ENCODE measurements at places on chromosomes 4 and X.

DNA sequence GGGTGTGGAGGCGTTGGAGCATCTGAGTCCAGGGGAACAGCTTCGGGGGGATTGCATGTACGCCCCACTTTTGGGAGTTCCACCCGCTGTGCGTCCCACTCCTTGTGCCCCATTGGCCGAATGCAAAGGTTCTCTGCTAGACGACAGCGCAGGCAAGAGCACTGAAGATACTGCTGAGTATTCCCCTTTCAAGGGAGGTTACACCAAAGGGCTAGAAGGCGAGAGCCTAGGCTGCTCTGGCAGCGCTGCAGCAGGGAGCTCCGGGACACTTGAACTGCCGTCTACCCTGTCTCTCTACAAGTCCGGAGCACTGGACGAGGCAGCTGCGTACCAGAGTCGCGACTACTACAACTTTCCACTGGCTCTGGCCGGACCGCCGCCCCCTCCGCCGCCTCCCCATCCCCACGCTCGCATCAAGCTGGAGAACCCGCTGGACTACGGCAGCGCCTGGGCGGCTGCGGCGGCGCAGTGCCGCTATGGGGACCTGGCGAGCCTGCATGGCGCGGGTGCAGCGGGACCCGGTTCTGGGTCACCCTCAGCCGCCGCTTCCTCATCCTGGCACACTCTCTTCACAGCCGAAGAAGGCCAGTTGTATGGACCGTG, 2.2 kb downstream of the AR start:
- no peak for DNase-seq

DNA sequence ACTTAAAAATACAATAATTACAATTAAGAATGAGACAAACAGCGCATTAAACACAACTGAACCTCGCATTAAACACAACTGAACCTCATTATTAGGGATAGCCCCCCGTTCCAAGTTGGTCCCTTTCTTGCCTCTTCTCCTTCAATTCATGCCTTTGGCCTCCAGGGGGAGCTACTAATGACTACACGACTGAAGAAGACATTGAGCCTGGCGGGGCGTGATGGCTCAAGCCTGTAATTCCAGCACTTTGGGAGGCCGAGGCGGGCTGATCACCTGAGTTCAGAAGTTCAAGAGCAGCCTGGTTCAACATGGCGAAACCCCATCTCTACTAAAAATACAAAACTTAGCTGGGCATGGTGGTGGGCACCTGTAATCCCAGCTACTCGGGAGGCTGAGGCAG, 56.4 kb upstream of the NWD2 start:
- DNase-seq = peak; percentile 6

DNA sequence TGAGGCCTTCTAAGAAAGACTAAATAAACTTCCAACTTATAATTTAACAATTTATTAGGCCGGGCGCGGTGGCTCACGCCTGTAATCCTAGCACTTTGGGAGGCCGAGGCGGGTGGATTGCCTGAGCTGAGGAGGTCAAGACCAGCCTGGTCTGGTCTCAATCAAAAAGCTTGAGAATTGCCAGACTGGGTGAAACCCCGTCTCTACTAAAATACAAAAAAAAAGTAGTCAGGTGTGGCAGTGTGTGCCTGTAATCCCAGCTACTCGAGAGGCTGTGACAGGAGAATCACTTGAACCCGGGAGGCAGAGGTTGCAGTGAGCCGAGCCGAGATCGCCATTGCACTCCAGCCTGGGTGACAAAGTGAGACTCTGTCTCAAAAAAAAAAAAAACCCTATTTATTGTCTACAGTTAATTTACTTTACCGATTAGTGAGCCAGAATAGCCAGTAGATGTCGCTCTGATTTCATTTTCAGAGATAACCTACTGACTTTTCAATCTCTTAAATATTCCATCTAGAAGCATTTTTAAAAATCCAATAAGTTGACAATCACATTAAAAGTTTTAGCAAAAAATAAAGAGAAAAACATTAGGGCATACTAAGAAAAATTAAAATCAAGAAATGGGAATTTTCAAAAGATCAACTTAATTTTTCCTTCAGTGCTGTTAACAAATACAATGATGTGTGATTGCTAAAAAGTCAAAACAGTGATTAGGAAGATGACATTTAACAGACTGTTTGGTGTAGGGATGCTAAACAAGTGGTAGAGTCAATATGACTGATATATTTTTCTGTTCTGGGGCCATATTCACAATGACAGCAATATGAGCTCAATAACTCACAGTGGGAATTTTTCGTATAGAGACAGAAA, 4.3 kb upstream of the SHROOM3 start:
- DNase-seq = peak; percentile 30

DNA sequence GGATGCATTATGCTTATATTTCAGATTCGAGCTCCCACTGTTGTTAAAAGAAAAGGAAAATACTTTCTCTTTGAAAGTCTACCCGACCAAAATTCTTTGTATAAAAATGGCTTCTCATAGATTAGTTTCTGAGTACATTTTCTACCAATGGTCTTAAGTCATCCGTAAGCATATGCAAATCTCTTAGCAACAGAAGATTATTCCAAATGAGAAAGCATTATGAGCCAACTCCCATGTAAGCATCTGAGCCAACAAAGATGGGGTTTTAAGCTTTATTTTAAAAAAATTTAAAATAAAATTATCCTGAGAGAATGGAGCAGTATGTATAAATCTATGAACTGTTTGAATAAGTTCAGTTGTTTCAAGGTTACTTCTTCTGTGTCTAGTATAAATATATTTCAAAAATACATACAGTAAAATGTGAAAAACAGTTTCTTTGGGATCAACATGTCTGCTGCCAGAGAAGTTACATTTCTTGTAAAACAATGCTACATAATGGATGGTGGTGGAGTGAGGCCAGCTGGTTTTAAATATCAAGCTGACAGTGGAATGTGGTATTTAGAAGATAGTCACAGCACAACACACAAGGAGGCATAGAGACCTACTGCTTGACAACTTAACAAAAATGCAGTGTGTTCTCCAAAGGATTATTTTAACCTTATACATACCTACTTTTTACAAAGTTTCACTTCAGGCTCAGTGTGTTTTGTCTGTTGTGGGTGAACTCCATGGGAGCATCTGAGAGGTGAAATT, 199.5 kb upstream of the DIPK2B start:
- DNase-seq = no peak

DNA sequence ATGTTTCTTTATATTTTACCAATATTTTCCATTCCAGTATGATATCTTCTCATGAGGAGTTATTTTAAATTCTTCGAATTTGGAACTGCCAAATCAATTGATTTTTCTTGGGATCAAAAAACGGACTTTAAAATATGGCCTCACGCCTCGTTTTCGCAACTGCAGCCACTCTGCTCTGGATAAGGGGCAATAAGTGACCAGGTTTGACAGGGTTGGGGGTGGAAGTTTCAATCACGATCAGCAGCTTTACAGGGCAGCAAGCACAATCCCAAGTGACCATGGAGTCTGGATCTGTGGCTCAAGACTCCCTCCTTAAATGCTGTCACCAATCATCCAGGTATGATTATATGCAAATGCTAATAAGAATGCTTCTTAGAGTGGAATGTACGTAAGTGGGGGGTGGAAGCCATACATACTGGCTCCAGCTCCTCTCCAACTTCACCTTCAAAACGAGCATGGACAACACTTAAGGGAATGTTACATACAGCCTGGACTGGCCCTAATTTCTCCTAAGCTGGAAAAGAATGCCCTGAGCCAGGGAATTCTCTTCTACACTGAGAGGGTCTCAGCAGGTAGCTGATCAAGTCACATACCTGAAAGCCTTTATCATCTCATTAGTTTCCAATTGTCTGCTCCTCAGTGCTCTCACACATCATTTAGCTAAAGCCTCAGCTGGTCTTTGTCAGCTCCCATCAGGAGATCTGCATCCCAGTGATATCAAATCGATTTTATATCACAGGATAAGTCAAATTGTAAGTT, 176.9 kb upstream of the DCAF8L1 start:
- DNase-seq = no peak

DNA sequence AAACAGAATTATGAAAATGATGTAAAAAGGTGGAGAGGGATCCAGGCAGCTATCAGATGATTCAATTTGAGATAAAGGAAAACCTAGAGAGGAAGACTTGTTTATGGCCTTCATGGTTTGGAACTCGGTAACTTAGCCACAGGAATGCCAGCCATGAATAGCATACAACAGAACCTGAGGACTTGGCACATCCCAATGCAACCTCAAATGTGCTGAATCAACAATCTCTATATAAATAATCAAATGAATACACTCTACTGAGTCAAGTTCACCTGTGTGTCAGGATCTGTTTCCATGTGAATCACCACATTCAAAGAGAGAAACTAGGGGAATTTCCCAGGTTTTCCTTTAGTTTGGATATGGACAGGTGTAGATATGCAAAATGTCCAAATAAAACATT, 86.9 kb downstream of the MBNL3 start:
- no peak for DNase-seq

DNA sequence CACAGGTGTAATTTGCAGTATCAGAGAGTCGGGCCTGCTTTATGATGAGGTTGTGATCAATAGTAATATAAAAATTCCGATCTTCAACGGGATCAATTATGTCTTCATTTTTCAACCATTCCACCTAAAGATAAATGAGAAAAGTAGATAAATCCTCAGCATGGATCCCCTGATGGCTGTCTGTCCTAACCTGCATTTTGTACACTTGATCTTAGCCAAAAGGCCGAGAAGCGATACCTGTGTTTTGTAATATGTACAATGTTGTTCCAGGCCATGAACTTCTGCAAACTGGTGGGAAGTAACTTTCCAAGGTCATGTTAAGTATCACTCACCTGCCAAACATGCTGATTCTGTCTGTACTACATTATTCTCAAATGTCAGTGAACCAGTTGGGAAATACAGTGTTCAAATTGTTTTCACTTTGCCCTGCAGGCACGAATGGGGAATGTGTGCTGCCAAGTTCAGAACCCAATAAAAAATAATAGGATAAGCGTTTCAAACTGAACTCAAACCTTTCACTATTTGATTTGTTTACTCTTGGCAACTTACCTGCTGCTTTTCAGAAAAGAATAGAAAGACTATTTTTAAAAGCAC, 298.1 kb downstream of the UNC5C start:
- DNase-seq = no peak

- no peak for DNase-seq
These were observed 456.7 kb downstream of the GLUD2 start for GRCh38 chrX:121504153-121504552.
